Stimulated activated CD4-positive, alpha-beta T cell treated with anti-CD3 and anti-CD28 coated beads, TNF-alpha, amount 100 ng/mL, for 48 hours (primary cell): ENCODE measurements at places on chromosomes 7 and 10.

- no peak for DNase-seq
Measured at GRCh38 chr10:9228771-9229170, 1174.3 kb downstream of the GATA3 start.

DNA sequence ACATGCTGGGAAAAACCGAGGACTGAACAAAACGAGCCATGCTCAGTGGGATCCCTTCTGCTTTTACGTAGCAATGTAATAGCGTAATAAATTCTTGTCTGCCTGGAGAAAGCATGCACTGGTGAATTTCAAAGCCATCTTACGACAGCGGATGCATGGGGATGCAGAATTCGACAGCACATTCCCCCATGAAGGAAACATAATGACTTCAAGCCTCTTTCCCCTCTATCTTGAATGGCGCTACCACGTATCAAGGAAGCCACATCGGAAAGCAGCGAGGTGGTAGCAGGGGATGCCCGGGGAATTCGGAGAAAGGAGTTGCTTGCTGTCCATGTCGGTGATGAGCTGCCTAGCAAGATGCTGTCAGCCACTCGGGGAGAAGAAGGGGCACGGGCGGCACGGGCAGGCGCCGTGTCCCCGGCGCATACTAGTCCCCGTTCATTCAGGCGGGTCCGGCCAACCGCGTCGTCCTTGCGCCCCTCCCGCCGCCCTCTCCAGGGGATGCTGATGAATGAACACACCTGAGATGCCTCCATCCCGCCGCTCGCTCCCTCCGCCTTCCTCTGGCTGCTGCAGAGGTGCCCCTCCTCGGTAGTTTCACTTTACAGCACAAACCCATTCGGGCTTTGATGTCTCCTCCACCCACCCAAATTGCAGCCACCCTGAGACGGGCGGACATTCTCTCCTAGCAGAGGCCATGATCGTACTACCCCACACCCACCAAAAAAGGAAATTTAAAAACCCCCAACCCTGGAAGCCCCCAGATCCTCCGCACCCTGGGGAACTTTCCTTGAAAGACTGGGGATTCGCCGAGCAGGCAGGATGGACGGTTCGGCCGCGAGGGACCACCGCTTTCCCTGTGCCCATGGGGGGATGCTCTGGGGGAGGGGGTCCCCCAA lies 644 bp downstream of the SORBS1 start:
- peak; percentile 15 for DNase-seq

DNA sequence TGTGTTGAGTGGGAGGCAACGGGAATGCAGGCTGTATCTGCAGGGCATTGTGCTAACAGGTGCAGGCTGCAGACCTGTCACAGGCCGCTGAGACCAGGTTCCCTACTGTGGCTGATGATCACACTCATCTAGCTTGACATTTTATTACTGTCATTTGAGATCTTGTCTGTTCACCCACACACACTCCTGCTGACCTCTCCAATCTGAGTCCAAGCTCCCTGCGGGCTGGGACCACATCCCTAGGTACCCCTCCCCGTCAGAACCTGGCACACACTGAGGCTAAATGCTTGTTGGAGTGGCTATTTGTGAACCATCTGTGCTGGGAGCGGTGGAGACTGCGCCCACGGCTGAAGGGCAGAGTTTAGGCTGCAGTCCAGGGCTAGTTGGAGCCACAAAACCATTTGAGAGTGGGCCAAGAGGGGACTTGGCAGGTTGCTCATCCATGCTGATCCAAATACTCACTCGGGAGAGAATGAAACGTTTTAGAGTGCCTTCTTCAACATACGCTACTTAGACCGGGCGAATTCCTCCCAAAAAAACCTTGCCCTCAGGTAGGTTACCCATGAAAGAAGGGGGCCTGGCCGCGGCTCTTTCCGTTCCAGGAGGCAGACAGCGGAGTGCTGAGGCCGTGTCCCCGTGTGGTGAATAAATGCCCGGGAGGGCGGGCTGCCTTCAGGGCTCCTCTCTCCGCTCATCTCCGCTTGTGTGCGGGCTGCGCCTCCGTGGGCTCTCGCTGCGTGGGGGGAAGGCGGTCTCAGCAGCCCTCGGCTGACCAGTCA lies 164.4 kb downstream of the RGS10 start:
- DNase-seq = no peak

DNA sequence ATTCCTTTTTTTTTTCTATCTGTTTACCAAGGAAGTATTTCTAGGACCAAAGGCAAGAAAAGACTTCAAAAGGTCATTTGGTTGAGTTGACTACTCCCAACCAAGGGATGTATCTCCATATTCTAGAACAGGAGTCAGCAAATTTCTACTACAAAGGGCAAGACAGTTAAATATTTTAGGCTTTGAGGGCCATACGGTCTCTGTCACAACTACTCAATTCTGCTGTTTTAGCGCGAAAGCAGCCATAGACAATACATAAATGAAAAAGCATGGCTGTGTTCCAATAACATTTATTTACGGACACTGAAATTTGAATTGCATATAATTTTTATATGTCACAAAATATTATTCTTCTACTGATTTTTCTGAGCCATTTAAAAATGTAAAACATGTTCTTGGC lies 8.5 kb upstream of the ARID5B start:
- no peak for DNase-seq

DNA sequence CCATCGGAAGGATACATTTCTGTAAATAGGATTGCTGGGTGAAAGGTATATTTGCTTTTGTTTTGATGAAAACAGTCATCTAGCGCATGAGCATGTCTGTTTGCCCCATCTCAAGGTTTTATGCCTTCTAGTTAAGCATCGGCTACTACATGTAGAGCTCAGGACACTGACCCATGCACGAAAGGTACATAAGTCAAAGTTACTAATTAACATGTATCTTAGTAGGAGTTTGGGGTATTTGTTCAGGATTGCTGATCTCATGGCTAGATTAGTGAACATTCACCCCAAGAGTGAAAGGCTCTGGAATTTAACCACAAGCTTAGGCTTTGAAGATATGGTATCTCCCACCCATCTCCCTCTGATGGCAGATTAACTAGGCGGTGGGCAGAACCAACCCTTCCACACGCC lies 91.5 kb downstream of the RBM20 start:
- DNase-seq = no peak

DNA sequence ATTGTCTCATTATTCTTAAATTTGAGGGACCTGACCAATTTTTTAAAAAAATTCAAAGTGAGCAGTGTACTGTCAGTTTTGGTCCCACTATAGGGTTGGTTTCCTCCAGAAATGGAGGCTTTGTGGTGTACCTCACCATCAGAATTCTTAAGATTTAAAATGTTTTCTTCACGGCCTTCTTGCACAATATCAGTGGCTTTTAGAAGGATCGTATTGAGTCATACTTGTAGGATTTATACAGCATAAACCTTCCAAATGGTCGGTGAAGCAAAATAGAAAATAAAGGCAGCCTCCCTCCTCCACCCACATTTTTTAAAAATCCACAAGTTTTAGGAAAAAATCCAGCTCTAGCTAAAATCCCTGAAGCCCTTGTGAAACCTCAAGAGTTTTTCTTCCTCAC lies 126.4 kb downstream of the RNLS start:
- DNase-seq = no peak

GRCh38 chr10:132714986-132715775 lies 70.8 kb downstream of the NKX6-2 start:
- DNase-seq = no peak

- DNase-seq = no peak
Measured at GRCh38 chr10:103707956-103708626, 147.3 kb downstream of the SH3PXD2A start.

GRCh38 chr7:152451356-152451755 lies 15.6 kb upstream of the KMT2C start:
- DNase-seq = no peak

GRCh38 chr7:33773053-33773452 lies 132.3 kb upstream of the BMPER start:
- no peak for DNase-seq

GRCh38 chr7:75639071-75639885 lies 99.5 kb downstream of the HIP1 start:
- no peak for DNase-seq
